ENCODE measurements at places on chromosomes 6 and 20.

- DNase-seq, result no peak
Measured at GRCh38 chr6:136465766-136466303, 84.4 kb downstream of the MAP7 start.

DNA sequence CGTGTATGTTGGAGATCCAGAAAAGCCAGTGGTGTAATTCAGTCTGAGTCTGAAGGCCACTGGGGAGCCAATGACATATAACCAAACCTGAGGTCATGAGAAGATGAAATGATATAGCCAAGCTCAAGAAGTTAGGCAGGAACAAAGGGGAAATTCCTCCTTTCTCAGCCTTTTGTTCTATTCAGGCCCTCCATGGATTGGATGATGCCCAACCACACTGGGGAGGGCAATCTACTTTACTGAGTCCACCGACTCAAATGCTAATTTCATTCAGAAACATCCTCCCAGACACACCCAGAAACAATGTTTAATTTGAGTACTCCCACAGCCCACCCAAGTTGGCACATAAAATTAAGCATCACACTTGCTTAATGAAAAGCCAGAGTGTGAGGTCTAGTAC lies 183.6 kb downstream of the GJA1 start:
- no peak for DNase-seq

GRCh38 chr6:1310628-1311399 lies 1.1 kb upstream of the FOXQ1 start:
- DNase-seq, result no peak

DNA sequence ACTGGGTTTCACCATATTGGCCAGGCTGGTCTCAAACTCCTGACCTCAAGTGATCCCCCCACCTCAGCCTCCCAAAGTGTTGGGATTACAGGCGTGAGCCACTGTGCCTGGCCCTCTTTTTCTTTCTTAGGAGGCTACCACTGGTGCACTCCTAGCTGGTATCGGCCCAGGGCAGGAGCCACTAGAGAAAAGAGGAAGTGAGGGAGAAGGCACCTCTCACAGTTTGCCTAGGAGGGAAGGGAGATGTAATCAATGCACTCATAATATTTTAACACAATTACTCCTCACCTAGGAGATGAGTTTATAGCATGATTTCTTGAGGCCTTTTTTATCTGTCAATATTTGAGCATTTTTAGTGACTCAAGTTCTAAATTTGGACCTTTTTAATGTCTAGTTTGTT lies 189.0 kb upstream of the SOX4 start:
- DNase-seq, result no peak

DNA sequence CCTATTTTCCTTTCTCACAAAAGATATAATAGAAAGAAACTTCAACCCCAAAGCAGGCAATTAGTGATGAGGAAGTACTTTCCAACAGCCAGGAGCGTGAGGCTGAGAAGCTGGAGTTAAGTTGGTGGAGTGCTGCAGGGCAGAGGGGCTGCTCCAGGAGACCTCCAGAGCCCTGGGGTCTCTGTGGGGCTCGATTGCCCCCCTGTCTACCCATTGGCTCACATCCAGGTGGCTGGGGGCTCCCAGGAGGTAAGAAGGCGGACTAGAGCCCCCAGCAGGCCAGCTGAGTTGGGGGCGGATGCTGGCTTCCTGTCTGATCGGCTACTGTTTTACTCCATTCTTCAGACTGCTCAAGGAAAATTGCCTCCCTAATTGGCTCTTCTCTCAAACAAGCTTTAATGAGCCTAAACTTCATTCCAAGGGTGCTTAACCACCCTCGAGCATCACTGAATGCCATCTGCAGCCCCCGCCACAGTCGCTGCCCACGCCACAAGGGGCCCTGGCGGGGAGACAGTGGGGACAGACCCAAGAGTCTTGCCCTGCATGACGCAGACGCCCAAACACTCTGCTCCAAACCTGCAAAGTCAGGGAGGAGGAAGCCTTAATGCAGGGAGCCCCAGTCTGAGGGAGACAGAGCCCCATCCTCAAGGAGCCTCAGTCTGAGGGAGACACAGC lies 78.6 kb downstream of the MDGA1 start:
- no peak for DNase-seq

DNA sequence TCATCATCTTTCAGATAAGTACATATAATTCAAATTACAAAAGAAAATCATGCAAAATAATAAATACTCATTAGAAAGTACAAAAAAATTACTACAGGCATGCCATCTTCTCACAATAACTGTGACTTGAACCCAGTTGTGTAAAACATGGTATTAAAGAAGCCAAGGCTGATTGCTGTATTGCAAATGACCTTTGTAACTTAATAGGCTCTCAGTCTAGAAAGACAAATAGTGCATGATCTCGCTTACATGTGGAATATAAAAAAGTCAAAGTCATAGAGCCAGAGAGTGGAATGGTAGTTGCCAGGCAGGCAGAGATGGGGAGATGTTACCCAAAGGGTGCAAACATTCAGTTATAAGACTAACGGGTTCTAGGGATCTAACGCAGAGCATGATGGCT lies 626.1 kb downstream of the COL12A1 start:
- no peak for DNase-seq

- no peak for DNase-seq
Measured at GRCh38 chr20:48749437-48749836, 78.4 kb downstream of the PREX1 start.

GRCh38 chr20:40583205-40583604 lies 105.8 kb downstream of the MAFB start:
- no peak for DNase-seq

DNA sequence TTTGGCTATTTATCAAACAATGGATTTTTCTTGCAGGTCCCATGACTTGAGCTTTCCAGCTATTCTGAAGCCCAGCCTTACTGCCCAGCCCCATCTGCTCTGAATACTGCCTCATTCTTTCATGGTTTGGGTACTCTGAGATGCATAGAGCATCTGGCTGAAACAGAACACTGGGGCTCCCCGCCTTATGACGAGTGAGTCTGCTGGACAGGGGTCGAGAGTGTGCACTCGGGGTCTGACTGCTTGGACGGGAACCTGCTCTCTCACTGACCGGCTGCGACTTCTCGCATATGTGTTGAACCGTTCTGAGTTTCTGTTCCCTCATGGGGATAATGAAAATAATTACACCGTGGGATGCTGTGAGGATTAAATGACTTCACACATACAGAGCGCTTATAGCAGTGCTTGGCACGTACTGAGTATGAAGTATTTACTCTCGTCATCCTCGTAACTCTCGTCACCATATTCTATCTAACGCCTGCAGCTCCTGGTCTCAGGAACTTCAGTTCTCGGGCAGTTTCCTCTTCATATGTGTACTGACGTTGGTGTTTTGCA lies 59.5 kb upstream of the MPC1 start:
- no peak for DNase-seq

DNA sequence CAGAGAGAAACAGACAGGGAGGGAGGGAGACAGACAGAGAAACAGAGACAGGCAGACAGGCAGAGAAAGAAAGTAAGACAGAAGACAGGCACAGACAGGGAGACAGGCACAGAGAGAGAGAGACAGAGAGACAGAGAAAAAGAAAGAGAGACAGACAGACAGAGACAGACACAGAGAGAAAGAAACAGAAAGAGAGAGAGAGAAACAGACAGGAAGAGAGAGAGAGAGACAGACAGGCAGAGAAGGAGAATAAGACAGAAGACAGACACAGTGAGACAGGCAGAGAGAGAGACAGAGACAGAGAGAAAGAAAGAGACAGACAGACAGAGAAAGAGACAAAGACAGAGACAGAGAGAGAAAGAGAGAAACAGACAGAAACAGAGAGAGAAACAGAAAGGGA lies 754.8 kb upstream of the DEFB115 start:
- no peak for DNase-seq

DNA sequence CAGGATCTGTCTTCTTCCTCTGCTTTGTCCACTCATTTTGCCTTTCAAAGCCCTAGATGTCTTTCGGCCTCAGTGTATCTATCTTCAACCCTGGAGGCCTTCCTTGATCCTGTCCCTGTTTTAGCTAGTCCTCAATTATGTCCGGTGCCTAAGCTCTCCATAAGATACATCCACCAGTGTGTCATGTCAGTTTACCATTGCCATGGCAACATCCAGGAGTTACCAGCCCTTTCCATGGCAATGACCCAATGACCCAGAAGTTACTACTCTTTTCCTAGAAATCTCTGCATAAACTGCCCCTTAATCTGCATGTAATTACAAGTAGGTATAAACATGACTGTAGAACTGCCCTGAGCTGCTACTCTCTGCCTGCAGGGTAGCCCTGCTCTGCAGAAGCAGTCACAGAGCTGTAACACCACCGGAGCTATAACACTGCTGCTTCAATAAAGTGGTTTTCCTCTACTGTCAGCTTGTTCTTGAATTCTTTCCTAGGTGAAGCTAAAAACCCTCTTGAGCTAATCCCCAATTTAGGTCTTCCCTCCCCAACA lies 712.1 kb upstream of the AGPAT4 start:
- no peak for DNase-seq

DNA sequence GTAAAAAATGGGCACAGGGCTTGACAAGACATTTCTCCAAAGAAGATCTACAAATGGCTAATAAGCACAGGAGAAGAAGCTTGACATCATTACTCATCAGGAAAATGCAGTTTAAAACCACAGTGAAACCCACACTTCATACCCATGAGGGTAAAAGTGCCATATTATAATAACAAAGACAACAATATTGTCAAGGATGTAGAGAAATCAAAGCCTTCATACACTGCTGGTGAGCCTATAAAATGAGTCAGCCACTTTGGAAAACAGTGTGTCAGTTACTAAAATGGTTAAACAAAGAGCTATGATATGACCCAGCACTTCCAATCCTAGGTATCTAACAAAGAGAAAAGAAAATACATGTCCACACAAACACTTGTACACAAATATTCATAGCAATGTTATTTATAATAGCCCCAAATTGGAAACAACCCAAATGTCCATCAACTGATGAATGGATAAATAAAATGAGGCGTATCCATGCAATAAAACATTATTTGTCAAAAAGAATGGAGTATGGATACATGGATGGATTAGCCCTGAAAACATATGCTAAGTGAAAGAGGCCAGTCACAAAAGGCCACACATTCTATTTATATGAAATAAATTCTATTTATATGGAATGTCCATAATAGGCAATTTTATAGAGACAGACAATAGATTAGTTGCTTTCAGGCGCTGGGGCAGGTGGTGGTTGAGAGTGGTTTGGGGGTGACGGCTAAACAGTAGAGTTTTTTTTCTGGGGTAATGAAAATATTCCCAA lies 11.5 kb upstream of the IL20RA start:
- no peak for DNase-seq

- DNase-seq, result no peak
Measured at GRCh38 chr6:110950440-110950839, 8.1 kb upstream of the GTF3C6 start.

GRCh38 chr6:13299918-13300317 lies 28.4 kb downstream of the TBC1D7 start:
- no peak for DNase-seq

DNA sequence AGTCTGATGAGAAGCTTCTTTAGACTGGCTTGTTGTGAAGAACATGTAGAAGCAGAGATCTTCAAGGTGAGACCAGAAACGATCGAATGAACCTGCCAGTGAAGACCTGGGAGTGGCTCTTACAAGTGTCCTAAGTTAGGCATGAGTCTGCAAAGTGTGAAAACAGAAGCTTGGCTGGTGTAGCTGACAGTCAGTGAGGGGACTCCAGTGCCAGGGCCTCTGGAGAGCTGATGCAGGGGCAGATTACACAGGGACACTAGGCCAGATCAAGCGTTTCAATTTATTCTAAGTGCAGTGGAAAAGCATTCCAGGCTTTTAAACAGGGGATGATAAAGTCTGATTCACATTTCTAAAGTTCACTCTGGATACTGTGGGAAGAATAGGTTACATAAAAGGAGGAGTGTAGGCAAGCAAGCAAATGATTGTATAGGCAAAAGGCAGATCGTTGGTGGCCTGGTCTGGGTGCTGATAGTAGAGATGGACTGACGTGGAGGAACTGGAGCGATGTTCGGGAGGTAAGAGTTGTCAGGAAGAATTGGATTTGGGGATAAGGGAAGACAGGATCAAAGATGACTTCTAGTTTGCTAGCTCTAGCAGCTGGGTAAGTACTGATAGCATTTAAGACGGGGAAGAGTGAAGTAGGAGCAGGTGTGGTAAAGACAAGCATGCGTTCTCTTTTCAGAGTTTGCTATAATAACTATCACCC lies 133.5 kb downstream of the MAN1A1 start:
- no peak for DNase-seq

GRCh38 chr20:11921321-11921720 lies 3.6 kb downstream of the BTBD3 start:
- DNase-seq, result no peak

DNA sequence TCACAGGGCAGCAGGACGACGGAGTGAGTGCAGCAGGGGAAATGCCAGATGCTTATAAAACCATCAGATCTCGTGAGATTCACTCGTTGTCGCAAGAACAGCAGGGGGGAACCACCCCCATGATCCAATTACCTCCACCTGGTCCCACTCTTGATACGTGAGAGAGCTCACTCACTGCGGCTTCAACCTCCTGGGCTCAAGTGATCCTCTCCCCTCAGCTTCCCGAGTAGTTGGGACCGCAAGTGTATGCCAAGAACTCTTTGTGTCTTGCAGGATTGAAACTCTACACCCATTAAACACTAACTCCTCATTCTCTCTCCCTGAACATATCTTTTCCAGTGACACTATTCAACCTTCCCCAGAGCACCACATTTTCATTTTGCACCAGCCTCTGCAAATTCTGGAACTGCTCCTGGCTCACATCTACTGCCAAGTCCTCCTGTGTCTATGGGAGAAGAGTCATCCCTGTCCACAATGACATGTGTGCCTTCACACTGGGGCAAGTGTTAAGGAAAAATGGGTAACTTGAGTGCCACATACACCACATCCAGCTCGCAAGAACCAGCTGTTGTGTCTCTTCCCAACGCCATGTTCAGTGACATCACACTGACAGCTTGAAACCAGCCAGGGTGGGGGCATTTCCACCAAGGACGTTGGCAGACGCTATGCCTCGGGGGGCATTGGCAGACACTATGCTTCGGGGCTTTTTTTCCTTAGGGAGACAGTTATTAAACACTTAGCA lies 14.7 kb upstream of the TAF4 start:
- no peak for DNase-seq

GRCh38 chr6:7528565-7528964 lies 12.9 kb upstream of the DSP start:
- no peak for DNase-seq

- DNase-seq, result peak; percentile 4
Measured at GRCh38 chr6:36546308-36546919, 865 bp downstream of the STK38 start.

- no peak for DNase-seq
Measured at GRCh38 chr6:132333639-132334520, 67.4 kb downstream of the MOXD1 start.

- no peak for DNase-seq
Measured at GRCh38 chr20:37880726-37881591, 22.0 kb upstream of the VSTM2L start.

GRCh38 chr6:53315086-53315724 lies 33.5 kb downstream of the ELOVL5 start:
- no peak for DNase-seq

- no peak for DNase-seq
Measured at GRCh38 chr6:14190191-14190928, 72.8 kb downstream of the CD83 start.

All from activated effector memory CD4-positive, alpha-beta T cell treated with Interleukin-2 at 50 U/mL for 16 hours (primary cell).